Fibroblast of upper back skin (primary cell): ENCODE measurements at places on chromosomes 1 and 21.

DNA sequence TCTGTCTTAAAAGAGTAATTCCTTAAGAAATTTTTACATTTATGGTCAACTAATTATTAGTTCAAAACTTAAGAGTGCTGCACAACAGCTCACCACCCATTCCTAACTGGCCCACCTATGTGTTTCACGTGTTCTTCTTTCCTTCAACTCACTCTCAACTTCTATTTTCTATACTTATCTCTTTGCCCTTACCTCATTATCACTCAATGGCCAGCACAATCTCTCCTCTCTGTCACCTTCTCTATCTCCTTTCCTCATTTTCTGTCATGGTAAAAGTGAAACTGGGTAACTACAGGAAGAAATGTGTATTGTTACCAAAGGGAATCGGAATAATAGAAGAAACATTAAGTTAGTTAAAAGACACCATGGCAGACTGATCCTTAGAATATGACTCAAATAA, 43.1 kb downstream of the DENND1B start:
- DNase-seq = no peak

DNA sequence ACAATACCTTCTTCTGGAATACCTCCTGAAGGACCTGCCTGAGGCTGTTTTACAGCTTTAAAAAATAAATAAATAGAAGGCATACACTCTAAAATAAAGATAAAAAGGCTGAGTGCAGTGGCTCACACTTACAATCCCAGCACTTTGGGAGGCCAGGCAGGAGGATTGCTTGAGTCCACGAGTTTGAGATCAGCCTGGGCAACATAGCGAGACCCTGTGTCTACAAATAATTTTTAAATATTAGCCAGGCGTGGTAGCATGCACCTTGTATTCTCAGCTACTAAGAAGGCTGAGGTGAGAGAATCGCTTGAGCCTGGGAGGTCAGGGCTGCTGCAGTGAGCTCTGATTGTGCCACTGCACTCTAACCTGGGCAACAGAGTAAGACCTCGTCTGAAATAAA, 75.0 kb downstream of the OSBPL9 start:
- no peak for DNase-seq

- DNase-seq = no peak
Observed at GRCh38 chr1:53408013-53408754, 51.0 kb upstream of the DMRTB1 start.

DNA sequence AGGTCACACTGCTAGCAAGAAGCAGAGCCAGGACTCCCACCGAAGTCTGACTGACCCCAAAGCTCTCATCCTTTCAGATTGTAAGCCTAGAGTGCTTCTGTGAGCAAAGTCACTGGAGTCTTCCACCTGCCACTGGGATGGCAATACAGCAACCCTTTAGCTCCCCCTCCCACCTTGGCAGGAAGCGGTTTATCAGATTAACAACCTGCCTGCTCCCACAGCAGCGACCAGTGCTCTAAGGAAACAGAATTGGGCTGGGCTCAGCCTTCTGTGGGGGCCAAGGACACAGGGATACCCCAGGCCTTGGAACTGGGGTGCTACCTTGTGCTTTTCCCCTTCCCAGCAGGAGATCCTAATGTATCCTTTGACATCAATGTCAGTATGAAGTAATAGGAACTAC, 76.0 kb downstream of the GFI1 start:
- DNase-seq = no peak

DNA sequence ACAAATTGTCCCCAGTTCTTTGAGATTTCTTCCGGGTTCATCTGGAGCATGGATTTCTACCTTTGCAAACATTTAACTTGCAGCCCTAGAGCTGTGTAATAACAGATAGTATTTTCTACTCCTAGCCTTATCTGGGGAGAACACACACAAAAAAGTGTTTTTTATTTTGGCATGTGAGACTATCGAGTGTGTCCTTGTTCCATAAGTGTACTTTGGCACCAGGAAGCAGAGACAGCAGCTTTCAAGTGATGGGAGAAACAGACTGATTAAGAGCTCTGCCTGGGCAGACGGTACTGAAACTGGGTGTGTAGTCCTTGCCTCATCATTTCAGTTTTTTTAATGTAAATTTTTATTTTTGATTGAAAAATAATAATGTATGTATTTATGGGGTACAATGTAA, 297.4 kb downstream of the ST6GALNAC3 start:
- no peak for DNase-seq

DNA sequence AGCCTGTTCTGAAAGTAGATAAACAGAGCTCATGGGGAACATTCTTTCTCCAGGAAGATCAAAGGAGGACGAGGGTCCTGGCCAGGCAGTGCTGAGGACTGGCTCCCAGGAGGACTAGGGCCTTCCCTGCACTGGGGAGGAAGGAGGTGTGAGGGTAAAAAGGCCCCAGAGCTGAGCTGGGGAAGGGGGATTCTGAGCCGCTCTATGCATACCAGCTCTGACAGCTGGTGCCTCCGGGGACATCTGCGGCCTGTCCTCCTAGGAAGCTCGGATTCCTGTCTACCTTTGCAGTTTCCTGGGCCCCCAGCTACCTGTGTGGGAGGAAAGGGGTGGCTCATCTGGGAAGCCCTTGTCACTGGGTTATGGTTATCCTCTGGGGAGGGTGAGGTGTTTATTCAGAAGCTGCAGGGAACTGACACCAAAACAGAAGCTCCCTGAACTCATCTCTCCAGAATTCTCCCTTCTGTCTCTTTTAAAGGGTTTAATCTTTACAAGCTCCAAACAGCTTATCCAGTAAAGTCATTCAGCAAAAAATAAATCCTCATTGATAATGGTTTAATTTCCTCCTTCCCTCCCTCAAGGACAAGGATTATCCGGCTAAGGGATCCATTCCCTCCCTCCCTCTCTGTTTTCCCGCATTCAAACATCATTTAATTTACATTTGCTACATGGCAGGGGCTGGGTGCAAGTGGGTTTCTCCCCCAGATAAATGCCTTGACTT, 31.0 kb downstream of the NENF start:
- DNase-seq = no peak

DNA sequence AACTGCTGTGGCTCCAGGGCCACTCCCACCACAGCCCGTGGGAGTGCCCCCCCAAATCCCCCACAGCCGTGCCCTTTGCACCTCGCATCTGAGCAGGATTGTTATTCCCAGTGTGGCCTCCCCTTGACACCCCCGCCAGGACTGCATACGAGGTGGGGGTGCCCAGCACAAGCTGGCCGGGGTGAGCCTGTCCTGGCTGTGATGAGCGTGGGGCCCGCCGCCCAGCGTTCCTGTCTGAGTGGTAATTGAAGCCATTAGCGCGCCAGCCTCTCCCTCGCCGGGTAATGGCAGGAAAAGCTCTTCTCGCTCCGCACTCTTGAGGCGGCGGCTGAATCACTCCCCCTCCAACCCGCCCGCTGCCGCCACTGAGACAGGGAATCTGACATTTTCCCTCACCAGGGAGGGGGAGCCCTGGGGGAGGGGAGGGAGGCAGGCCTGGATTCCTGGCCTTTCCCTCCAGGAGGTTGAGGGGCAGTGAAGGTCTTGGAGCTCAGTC, 27.7 kb downstream of the PTPRF start:
- DNase-seq = peak; percentile 65

DNA sequence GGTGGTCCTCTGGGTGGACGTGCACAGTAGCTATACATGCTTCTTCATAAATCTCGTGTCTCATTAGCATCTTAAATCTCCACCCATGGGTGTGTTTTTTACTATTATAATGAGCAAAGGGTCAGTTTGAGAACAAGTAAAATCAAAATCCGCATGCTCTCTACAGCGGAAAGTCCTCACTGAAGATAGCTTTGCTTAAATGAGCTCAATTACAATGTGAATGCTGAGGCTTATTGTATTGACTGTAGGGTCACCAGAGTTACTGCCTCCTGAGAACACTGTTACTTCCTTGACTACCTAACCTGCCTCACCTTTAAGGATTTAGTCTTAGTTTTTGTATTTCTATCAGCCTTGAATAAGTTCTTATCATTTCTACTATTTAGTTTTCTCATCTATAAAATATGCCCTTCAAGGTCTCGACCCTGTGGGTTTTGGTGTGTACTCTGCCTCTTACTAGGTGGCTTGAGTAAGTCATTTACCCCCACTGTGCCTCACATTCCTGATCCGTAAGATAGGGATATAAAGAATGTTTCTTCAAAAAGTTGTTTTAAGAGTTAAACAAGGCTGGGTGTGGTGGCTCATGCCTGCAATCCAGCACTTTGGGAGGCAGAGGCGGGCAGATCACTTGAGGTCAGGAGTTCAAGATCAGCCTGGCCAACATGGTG, 7.9 kb downstream of the SLAMF7 start:
- DNase-seq = no peak

- DNase-seq = no peak
Observed at GRCh38 chr1:31571340-31572295, 4.7 kb upstream of the TINAGL1 start.

DNA sequence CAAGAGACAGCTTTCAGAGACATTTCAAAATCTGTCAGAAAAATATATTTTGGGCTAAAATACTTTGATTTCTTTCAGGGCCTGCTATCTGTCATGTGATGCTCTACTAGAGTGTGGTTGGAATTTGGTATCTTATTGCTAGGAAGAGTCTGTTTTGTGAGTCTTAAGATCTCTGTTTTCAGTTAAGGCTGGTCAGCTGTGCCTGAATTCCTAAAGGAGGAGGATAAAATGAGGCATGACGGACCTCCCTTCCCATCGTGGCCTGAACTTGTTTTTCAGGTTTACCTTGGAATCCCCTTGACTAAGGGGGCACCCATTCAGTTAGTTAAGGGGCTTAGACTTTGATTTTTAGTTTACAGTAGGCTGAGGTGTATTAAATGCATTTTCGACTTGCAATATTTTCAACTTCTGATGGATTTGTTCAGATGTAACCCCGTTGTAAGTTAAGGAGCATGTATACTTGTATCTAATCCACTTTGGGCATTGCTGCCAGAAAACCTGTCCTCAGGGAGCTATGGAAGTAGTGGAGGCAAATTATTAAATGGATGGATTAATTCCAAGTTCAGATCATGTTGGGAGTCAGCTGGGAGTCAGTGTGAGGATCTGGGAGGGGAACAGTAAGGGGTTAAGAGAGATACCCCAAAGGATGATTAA, 18.3 kb downstream of the CAPN2 start:
- DNase-seq = no peak

- no peak for DNase-seq
Observed at GRCh38 chr1:204915861-204916495, 45.3 kb downstream of the NFASC start.

DNA sequence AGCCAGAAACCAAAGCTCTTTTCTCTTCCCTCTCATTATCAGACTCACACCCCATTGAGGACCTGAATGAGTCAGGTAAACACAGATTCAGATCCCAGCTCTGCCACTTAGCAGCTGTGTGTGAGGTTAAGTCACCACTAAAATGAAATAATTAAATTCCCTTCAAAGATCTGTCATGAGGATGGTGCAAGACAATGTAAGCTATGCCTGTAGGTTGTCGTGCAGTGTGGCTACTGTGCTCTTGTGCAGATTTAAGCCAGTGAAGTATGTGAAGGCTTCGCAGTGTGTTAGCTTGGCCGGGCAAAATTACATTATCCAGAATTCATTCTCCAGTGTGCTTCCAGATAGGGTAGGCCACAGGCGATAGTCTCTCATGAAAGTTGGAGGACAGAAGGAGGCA, 13.6 kb downstream of the UBL4B start:
- no peak for DNase-seq

GRCh38 chr1:55506740-55507577, 291.8 kb upstream of the USP24 start:
- peak; percentile 69 for DNase-seq

DNA sequence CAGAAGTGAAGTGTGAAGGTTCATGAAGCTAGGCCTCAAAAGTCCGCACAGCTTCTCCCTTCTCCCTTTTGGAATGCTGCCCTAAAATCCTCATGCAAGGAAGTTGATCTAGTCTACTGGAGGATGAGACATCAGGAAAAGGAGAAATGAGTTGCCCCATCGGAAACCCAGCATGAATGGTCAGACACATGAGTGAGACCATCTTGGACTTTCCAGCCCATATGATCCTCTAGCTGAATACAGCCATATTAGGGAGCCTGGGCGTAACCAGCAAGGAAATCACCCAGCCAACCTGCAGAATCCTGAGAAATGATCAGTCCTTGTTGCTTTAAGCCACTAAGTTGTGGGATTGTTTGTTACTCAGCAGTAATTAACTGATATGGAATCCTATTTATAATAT, 12.5 kb downstream of the DBT start:
- DNase-seq = no peak

GRCh38 chr21:16741141-16741665, 771.6 kb upstream of the CXADR start:
- peak; percentile 22 for DNase-seq

GRCh38 chr1:38061290-38061689, 14.7 kb upstream of the POU3F1 start:
- DNase-seq = no peak

GRCh38 chr1:193694741-193695140, 508.3 kb upstream of the B3GALT2 start:
- no peak for DNase-seq

DNA sequence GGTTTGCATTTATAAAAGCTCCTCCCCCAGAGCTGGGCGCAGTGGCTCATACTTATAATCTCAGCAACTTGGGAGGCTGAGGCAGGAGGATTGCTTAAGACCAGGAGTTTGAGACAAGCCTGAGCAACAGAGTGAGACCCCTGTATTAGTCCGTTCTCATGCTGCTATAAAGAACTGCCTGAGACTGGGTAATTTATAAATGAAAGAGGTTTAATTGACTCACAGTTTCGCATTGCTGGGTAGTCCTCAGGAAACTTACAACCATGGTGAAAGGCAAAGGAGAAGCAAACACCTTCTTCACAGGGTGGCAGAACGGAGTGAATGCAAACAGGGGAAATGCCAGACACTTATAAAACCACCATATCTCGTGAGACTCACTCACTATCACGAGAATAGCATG, 52.5 kb downstream of the ZNF684 start:
- no peak for DNase-seq

DNA sequence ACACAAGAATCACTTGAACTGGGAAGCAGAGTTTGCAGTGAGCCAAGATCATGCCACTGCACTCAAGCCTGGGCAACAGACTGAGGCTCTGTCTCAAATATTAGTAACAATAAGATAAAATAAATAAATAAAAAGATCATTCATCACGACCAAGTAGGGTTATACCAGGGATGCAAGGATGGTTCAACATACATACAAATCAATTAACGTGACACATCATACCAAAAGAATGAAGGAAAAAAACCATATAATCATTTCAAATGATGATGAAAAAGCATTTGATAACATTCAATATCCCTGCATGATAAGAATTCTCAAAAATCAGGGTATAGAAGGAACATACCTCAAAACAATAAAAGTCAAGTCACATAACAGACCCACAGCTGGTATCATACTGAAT, 38.3 kb downstream of the PHTF1 start:
- DNase-seq = no peak

DNA sequence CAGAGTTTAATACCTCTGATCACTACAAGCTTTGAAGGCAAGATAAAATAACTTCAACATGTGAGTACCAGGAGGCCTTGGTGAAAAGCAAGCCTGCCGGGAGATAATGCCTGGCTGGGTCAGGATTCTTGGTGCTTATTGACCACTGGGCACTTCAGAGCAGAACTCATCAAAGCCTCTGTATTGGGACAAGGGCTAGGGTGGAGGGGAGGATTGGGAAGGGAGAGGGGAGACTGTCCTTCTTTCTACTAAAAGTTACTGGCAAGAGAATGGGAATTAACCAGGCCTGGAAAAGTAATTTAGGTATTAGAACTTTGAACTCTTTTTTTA, 35.2 kb downstream of the NEK2 start:
- DNase-seq = no peak
